CD4-positive, alpha-beta T cell treated with Interleukin-10 for 1 hour (primary cell): ENCODE measurements at places on chromosomes 12 and 14.

- no peak for DNase-seq
These were observed 255.0 kb upstream of the NPAS3 start for GRCh38 chr14:32683679-32684078.

- DNase-seq: no peak
These were observed 90.9 kb upstream of the PKP2 start for GRCh38 chr12:32987512-32987911.

- DNase-seq: no peak
These were observed 50.3 kb downstream of the BAZ1A start for GRCh38 chr14:34824826-34825225.

DNA sequence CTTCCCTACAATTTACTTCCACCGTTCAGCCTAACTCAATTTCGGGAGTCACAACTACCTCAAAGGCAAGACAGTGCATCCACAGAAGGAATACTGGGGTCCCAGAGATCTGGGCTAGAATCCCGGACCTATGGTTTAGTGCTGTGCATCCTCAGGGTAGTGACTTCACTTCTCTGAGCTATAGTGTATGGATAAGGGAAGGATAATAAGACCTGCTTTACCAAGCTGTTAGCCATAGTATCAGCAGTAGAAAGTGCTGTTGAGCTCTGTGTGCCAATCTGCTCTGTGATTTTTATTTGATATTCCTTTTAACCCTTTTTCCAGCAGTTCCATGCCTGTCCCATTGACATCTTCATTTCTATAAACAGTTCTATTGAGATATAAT is 1044.3 kb downstream of the BCL11B start:
- no peak for DNase-seq
